ENCODE measurements at places on chromosomes 5 and 9.

DNA sequence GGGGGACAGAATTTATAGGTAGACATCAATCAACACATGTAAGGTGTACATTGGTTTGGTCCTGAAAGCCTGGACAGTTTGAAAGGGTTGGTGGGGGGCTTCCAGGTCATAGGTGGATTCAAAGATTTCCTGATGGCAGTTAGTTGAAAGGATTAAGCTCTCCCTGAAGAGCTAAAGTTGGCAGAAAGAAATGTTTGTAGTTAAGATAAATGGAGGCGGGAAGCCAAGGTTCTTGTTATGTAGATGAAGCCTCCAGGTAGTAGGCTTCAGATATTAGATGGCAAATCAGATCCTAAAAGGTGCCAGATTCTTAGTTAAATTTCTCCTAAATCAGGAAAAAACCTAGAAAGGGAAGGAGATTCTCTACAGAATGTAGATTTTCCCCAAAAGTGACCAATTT is 9.0 kb upstream of the LRRTM2 start:
- no peak for DNase-seq

DNA sequence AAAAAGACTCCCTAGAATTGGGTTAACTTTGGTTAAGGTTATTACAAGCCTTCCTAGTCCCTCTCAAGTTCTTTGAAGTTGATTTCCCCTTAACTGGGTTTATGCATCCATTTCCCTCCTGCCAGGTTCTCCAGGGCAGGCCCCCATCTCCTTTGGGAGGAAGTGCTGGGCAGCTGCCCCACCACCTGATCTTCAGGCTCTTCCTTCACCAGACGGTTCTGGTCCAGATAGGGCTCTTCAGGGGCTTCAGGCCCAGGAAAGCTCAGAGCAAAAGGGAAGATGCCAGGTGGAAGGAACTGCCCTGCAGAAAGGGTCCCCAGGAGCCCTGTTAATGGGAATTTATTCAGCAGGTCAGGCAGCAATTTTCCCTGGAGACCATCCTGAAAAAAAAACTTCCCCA is 2.1 kb downstream of the SMIM32 start:
- no peak for DNase-seq

- peak; percentile 22 for DNase-seq
Observed at GRCh38 chr9:84271531-84271900, 69.0 kb downstream of the SLC28A3 start.

GRCh38 chr5:169161022-169161680 is 139.8 kb downstream of the SLIT3 start:
- no peak for DNase-seq

GRCh38 chr5:149474198-149474597 is 77.0 kb downstream of the CSNK1A1 start:
- DNase-seq: no peak

GRCh38 chr5:124669956-124670721 is 76.3 kb downstream of the ZNF608 start:
- DNase-seq: no peak

- peak; percentile 21 for DNase-seq
Observed at GRCh38 chr9:37082214-37082765, 38.1 kb upstream of the ZCCHC7 start.

GRCh38 chr9:96420468-96421219 is 2.5 kb upstream of the ZNF367 start:
- DNase-seq: peak; percentile 9

DNA sequence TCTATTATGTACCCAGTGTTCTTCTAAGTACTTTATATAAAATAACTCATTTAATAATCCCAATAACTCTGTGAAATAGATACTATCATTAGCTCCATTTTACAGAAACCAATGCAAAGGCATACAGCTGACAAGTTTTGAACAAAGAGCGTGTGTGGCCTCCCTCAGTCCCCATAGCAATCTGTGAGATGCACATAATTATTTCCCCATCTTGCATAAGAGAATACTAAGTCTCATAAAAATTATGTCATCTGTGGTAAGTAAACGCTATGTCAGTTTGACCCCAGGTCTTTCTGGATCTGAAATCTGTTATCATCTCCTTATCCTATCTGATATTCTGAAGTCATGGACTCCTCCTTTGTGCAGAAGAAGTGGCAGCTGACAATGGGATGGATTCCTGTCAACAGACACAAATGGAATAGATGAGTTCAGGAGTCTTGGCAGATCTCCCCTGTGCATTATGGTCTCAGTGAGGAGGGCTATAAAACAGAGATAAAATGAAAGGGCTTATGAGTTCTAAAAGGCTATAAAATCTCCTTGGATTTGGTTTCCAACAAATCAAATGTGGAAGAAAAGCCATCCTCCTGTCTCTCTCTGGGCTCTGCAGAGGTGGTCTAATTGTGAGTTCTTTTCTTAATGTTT is 162.5 kb upstream of the TLE4 start:
- no peak for DNase-seq

- DNase-seq: no peak
Observed at GRCh38 chr5:150263801-150264621, 25.6 kb downstream of the CAMK2A start.

- no peak for DNase-seq
Observed at GRCh38 chr9:106799152-106799551, 63.8 kb upstream of the ZNF462 start.

DNA sequence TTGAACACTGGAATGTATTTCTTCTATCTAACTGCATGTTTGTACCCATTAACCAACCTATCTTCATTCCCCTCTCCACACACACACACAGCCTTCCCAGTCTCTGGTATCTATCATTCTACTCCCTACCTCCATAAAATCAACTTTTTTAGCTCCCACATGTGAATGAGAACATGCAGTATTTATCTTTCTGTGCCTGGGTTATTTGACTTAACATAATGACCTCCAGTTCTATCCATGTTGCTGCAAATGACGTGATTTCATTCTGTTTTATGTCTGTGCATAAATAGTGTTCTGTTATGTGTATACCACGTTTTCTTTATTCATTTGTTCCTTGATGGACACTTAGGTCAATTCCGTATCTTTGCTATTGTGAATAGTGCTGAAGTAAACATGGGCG is 38.7 kb upstream of the CTSL start:
- DNase-seq: no peak

- DNase-seq: no peak
Observed at GRCh38 chr5:2818936-2819335, 67.5 kb upstream of the IRX2 start.

- no peak for DNase-seq
Observed at GRCh38 chr9:134918646-134919045, 934 bp upstream of the FCN1 start.

GRCh38 chr9:82284758-82285157 is 296.2 kb downstream of the SPATA31D1 start:
- DNase-seq: no peak

- peak; percentile 52 for DNase-seq
Observed at GRCh38 chr9:35664531-35665470, at the start of gene ARHGEF39. TSS of gene ARHGEF39 (minus strand) at chr9:35665195. CDS start at chr9:35665169, 26 bp downstream.

DNA sequence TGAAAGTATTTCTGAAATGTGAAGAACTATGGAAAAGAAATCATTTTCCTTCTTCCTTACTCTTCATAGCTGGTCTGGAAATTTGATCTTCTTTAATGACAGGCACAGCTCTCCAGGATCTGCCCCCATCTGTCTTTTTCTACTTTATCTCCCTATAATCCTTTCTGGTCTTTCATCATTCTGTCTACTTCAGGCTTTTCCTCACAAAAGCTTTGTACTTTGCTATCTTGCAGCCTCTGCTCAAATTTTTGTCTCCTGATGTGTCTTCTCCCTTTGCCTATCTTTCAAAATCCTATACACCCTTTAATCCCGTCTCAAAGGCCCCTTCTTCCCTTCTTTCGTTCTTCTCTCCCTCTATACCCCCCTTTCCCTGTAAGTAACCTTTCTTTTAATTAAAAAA is 114.9 kb upstream of the ATP10B start:
- no peak for DNase-seq

DNA sequence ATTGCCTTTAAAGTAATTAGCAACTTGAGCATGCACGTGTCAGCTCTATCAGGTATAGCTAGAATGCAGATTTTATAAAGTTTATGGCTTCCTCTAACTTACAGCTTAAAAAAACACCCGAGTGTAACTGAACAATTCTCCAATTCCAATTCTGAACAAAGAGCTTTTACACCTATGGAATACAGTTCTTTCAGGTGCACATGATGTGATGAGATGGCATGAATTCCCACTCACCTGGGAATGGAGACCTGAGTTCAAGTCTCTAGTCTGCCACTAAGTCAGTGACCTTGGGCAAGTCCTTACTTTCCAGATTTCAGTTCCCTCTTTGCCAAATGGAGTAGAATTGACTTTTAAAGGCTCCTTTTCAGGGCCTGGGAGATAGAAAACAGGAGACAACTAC is 1.8 kb downstream of the ZFAND5 start:
- no peak for DNase-seq

DNA sequence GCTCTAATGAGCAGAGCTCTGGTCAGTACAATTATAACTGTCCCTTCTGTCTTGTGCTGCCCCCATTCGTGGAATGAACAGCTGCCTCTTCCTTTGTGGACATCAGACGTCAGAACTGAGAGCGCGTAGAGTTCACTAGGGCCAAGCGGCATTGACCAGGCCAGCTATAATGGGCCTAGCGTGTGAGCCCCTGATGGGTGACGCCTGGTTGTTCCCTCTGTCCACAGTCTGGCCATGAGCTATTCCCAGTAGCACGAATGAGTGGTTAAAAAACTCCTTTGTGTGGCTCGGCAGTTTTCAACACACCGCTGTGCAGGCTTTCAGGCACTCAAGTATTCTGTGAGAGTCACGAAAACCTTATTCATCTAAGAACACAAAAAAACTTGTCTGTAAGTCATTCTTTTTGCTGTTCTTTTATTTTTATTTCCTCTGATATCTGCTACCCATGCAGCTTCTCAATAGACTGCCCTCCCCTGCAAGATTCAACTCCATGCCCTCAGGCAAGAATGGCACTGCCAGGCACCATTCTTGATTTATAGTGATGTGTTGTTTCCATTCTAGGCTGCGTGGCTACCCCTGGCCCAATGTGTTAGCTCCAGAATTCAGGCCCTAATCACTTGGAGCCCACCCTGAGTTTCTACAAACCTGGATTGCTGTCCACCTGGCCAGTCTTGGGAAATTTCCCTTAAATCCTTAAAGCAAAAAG is 52.5 kb downstream of the ANKDD1B start:
- no peak for DNase-seq

DNA sequence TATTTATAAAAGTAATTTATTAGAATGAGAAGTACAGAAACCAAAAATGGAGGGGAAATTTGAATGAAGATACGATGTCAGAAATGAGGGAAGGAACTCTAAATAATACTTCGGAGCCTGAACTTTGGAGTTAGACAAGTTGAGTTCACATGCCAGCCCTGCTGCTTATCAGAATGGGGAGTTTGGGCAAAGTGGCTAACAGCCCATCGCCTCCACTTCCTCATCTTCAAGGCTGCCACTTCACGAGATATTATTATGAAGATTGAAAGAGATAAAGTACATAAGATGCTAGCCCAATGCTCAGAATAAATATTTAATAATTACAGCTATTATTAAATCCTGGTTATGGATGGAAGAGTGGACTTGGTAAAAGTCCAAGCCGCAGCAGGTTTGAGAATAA is 56.2 kb upstream of the ABCA1 start:
- no peak for DNase-seq

GRCh38 chr9:32258482-32258881 is 126.0 kb upstream of the ACO1 start:
- no peak for DNase-seq

- no peak for DNase-seq
Observed at GRCh38 chr5:143624465-143624864, 187.5 kb upstream of the HMHB1 start.

DNA sequence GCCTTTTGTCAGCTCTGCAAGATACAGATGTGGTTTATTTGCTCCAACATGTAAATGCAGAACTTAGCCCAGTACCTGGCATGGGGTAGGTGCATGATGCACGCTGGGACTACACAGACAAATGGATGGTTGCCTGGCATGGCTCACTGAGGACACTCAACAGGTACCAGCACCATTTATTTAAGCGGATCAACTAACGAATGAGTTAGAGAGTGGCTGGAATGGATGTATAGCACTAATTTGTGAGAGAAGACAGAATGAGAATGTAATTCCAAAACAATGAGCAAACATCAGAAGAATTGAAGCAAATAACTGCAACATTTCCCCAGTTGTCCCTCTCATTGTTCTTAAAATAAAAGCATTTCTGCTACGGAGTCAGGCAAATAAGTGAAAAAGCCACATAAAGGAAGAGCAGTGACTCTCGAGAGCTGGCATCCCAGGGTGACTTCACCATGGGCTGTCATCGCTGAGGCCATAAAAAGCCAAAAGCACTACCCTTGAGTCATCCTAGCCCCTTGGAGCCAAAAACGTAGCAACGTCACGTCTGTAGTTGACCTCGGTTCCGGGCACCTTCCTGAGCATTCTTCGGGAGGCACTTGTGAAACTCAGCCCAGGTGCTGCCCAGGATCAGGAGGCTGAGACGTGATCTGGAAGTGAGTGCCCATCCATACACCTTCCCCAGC is 290.3 kb downstream of the NSG2 start:
- no peak for DNase-seq

DNA sequence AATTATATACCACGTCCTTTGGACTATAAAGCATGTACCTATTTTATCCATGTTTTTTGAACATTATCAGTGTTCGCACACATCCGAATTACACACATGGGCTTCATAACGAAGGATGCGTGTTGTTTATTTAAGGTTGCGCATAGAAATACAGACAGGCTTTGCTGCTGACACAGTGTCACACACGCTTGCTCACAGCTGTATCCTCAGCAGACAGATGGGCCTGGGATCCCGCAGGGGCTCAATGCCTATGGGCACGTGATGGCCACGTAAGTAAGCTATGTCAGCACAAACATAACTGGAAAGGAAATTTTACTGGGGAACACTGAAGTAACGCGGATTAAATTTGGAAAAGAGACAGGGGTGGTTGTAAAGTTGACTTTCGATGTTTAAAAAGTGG is 76.6 kb downstream of the OTULIN start:
- no peak for DNase-seq

- no peak for DNase-seq
Observed at GRCh38 chr5:7876867-7877266, 7.9 kb downstream of the MTRR start.

- DNase-seq: no peak
Observed at GRCh38 chr5:131221888-131222287, 42.0 kb upstream of the CDC42SE2 start.

GRCh38 chr5:68315679-68316271 is 100.2 kb downstream of the PIK3R1 start:
- peak; percentile 56 for DNase-seq

GRCh38 chr9:2640570-2640969 is 19.0 kb downstream of the VLDLR start:
- DNase-seq: no peak

GRCh38 chr9:77018058-77018968 is 1.1 kb upstream of the FOXB2 start:
- no peak for DNase-seq

- no peak for DNase-seq
Observed at GRCh38 chr5:64417390-64417789, 88.4 kb upstream of the RGS7BP start.

DNA sequence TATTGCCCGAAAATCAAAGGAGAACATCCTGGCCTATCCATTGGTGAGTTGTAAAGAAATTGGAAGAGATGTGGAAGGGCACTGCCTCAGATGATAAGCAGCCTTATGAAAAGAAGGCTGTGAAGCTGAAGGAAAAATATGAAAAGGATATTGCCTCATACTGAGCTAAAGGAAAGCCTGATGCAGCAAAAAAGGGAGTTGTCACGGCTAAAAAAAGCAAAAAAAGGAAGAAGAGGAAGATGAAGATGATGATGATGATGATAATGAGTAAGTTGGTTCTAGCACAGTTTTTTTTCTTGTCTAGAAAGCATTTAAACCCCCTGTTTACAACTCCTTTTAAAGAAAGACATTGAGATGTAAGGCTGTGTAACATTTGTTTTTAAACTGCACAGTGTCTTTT is 59.8 kb upstream of the ZBED3 start:
- no peak for DNase-seq

GRCh38 chr5:126938466-126938865 is 91.9 kb downstream of the MARCHF3 start:
- no peak for DNase-seq

Data from CD4-positive, alpha-beta T cell treated with Interferon alpha-2 for 1 hour (primary cell).